Diencephalon (tissue), 1 donor: ENCODE measurements at places on chromosomes 13 and 19. TPM values are rescaled to one million over a fixed set of nuclear protein-coding genes. Genes with fewer than 3 reads are reported as not detected.

The DAND5 gene
- total RNA-seq, result not detected

The CD79A gene
- total RNA-seq, result not detected

The C3 gene
- 63.9 TPM for total RNA-seq

The SHISA7 gene
- 4.6 TPM for total RNA-seq

The CACTIN gene
- 16.6 TPM for total RNA-seq

The FSD1 gene
- 51.4 TPM for total RNA-seq

The SMG9 gene
- 13.4 TPM for total RNA-seq

The CEACAM19 gene
- 1.6 TPM for total RNA-seq

The HCN2 gene
- 27.9 TPM for total RNA-seq

The ZIC2 gene
- 21.7 TPM for total RNA-seq

The PLA2G4C gene
- 22.6 TPM for total RNA-seq

The CGB5 gene
- total RNA-seq, result not detected

The PRODH2 gene
- total RNA-seq, result not detected

The ADGRE1 gene
- total RNA-seq, result 0.23 TPM

The FFAR3 gene
- total RNA-seq, result 0.23 TPM

The LAMP1 gene
- 74.7 TPM for total RNA-seq

The SMIM24 gene
- 0.46 TPM for total RNA-seq

The ZNF284 gene
- total RNA-seq, result 9.9 TPM

The NCAN gene
- 241 TPM for total RNA-seq

The NLRP7 gene
- total RNA-seq, result not detected

The STOML3 gene
- total RNA-seq, result 1.6 TPM

The CLIP3 gene
- 42.4 TPM for total RNA-seq

The UQCRFS1 gene
- total RNA-seq, result 36.4 TPM

The CDX2 gene
- not detected for total RNA-seq

The PRR36 gene
- total RNA-seq, result 3.5 TPM

The ZNF823 gene
- total RNA-seq, result 23.8 TPM

The SYCN gene
- total RNA-seq, result not detected

The CEBPA gene
- 4.8 TPM for total RNA-seq

The C19orf38 gene
- 1.2 TPM for total RNA-seq

The ERF gene
- 10.4 TPM for total RNA-seq

The TPGS1 gene
- 24.7 TPM for total RNA-seq

The TMEM150B gene
- total RNA-seq, result not detected

The KCTD12 gene
- 111 TPM for total RNA-seq

The ZNF681 gene
- total RNA-seq, result 20.1 TPM

The KLF2 gene
- 3.9 TPM for total RNA-seq

The IGLON5 gene
- 9.5 TPM for total RNA-seq

The TNFAIP8L1 gene
- 7.6 TPM for total RNA-seq

The CYP2B6 gene
- not detected for total RNA-seq

The ZNF471 gene
- total RNA-seq, result 21.5 TPM
